ENCODE measurements at places on chromosomes 11 and 22.

- no peak for DNase-seq
- no peak overlapping the region for H3K4me3 ChIP-seq
- H3K4me1 ChIP-seq: no peaks in the 10 kb centered on the region
- no peaks in the 10 kb centered on the region for H3K27me3 ChIP-seq
- H3K27ac ChIP-seq: no peak overlapping the region
These were observed 16.7 kb upstream of the ARHGAP32 start for GRCh38 chr11:129208863-129209262.

DNA sequence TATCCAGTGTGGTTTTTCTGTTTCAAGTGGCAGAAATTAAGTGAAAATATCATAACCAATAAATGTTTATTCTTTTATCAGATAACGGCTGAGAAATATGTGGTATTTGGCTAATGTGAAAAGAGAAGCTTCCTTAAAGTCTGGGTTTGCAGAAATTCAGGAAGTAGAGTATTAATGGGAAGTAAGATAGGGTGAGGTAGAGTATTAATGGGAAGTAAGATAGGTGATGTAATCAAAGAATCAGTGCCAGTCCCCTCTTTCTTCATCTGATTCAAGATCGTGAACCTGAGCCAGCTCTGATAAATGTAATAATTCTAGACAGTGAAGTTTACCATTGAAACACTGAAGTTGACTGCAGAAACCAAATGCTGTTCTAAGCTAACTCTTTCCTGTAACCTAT lies 30.9 kb downstream of the TRPC6 start:
- no peaks in the 10 kb centered on the region for H3K36me3 ChIP-seq
- no peaks in the 10 kb centered on the region for H3K27me3 ChIP-seq
- no peaks in the 10 kb centered on the region for H3K4me1 ChIP-seq
- no peak for DNase-seq
- no peak overlapping the region for H3K4me3 ChIP-seq
- H3K27ac ChIP-seq: no peak overlapping the region

- DNase-seq: peak; percentile 46
- H3K27ac ChIP-seq: no peak overlapping the region
- H3K4me3 ChIP-seq: no peak overlapping the region
- H3K36me3 ChIP-seq: no peaks in the 10 kb centered on the region
- peaks cover 31% of the 10 kb centered on the region for H3K27me3 ChIP-seq
These were observed 397.0 kb downstream of the NTM start for GRCh38 chr11:131767421-131767820.

DNA sequence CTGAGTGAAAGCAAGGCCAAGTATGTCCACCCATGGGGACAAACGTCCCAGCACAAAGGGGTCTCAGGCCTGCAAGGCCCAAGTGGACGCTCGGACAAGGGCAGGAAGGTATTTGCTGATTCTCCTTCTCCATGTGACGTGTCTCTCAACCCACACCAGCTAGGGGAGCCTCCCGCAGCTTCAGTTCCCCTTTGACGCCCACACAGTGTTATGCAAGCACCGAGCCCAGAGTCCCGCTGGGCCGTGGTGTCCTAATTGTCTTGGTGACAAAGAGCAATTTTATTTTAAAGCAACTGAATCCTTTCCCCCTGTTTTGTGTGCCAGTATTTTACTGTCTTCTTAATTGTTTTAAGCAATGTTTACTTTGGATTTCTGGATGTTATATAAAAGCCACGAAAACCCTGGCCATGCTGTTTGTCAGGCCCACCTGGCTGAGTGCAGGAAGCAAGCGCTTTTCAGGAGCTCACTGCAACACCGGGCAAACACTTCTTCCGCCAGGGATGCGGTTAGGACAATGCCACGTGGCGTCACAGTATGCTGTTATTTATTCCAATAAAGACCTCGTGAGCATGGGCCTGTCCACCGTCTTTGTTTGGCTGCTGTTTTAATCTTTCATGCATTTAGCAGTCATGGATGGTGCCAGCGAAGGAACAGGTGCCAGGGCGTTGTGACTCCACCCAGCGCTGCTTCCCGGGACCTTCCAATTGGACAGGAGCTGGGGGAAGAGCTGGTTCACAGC lies 8.2 kb upstream of the PARVG start:
- H3K36me3 ChIP-seq: no peaks in the 10 kb centered on the region
- no peak for DNase-seq
- H3K27me3 ChIP-seq: peaks cover 22% of the 10 kb centered on the region
- no peak overlapping the region for H3K27ac ChIP-seq

GRCh38 chr11:120147094-120147949 lies 9.4 kb upstream of the TRIM29 start:
- H3K36me3 ChIP-seq: no peaks in the 10 kb centered on the region
- H3K27me3 ChIP-seq: peaks cover 71% of the 10 kb centered on the region
- H3K4me3 ChIP-seq: no peak overlapping the region
- H3K4me1 ChIP-seq: no peaks in the 10 kb centered on the region
- H3K27ac ChIP-seq: no peak overlapping the region
- no peak for DNase-seq

DNA sequence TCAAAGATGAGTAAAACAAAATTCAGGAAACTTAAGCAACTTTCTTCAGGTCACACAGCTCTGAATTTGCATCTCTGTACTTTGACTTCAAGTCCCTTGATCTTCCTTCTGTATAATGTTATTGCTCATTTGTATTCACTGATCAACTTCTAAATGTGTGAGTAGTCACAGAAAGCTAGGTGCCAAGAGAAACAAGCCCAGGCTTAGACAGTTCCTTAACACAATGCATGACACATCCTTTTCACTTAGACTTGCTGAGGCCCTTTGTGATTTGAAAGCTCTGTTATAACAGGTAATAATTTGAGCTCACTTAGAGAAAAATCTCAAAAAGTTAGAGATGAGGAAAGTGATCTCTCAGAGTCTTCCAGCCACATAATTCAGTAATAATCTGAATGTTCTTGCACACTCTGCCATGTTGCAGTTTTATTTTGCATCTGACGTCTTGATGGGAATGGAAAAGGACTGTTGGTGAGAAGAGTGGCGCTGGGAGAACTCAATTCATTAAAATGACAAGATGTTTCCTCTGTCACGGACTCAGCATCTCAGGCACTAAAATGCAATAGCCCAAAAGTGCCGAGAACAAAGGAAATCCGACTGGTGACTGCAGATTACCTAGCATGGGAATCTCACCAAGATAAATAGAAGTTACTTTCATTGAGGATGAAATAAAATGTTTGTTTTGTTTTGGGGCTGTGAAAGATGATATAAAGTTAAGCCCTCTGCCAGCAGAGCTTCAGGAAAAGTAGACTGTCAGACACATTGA lies 665.3 kb downstream of the OPCML start:
- DNase-seq: no peak
- no peak overlapping the region for H3K27ac ChIP-seq
- peaks cover 1% of the 10 kb centered on the region for H3K4me1 ChIP-seq
- H3K27me3 ChIP-seq: no peaks in the 10 kb centered on the region
- no peaks in the 10 kb centered on the region for H3K36me3 ChIP-seq
- no peak overlapping the region for H3K4me3 ChIP-seq

DNA sequence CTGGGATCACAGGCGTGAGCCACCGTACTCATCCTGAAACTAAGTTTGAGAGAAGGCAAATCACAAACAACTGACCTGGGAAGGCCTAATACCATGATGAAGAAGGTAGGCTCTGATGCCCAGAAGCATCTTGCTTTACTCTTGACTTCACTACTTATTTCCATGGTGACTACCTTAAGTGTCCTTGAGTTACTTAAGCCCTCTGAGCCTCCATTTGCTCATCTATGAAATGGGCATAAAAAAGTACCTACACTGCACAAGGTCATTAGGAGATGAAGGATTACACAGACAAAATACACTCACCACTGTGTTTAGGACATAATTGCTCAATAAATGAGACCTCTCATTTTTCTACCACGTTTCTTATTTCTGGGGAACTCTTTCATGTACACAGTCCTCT lies 27.9 kb downstream of the EIF4ENIF1 start:
- no peaks in the 10 kb centered on the region for H3K4me1 ChIP-seq
- H3K27ac ChIP-seq: no peak overlapping the region
- no peaks in the 10 kb centered on the region for H3K27me3 ChIP-seq
- DNase-seq: no peak

DNA sequence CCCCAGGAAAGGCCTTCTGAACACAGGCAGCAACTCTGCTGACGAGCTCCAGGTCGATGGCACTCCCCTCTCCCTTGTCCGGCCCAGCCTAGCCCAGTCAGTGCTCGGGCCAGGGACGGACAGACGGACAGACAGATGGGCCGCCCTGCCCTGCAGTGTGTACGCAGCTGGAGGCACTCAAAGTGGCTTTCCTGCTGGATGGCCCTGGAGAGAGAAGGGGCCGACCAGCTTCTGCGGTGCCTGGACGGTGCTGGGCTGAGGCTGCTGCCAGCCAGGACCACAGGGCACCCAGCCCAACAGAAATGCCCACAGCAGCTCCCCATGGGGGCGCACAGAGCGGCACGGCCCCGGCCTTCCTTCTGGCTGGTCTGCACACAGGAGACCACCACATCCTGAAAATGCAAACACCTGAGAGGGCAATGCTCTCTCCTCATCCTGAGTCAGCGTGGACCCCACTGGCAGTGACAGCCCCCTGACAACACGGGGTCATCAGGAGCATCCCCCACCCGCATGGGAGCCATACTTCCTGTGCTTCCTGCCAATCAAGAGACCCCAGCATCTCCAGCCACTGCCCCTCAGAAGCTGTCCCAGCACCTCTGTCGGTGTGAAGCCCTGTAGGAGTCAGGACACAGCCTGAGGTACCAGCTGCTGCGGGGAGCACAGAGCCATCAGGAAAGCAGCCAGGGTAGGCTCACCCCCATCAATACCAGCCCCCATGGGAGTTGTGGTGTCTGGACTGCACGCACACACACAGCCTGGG lies 692 bp upstream of the MOB2 start:
- H3K4me1 ChIP-seq: peaks cover 40% of the 10 kb centered on the region
- no peak for DNase-seq
- H3K36me3 ChIP-seq: no peaks in the 10 kb centered on the region
- H3K4me3 ChIP-seq: peak overlapping the region; percentile 14
- no peak overlapping the region for H3K27ac ChIP-seq
- H3K27me3 ChIP-seq: no peaks in the 10 kb centered on the region
